Activated gamma-delta T cell (primary cell): ENCODE measurements at places on chromosomes 1 and 21.

GRCh38 chr1:55235722-55236121 is 20.6 kb upstream of the USP24 start:
- no peak for DNase-seq

- no peak for DNase-seq
Observed at GRCh38 chr1:151985270-151985669, 8.4 kb downstream of the S100A10 start.

- no peak for DNase-seq
Observed at GRCh38 chr1:151526735-151527525, 13.2 kb upstream of the TUFT1 start.

DNA sequence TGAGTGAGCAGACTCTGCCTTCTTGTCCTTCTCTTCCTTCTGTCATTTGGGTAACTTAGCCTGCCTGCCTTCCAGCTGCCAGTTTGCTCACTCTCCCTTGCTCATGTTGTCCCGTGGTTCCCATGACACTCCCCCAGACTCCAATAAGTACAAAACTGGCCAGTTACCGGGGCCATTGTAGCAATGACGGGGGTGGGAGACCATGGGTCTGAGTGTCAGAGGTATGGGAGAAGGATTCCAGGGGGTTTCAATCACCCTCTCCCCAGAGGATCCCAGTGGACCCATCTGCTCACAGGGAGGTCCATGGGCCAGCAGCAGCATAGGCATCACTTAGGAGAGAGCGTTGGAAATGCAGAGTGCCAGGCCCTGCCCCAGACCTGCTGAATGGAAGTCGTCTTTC is 51.3 kb downstream of the CAPN9 start:
- DNase-seq: no peak

- DNase-seq: no peak
Observed at GRCh38 chr1:91546301-91546581, 45.6 kb downstream of the CDC7 start.

DNA sequence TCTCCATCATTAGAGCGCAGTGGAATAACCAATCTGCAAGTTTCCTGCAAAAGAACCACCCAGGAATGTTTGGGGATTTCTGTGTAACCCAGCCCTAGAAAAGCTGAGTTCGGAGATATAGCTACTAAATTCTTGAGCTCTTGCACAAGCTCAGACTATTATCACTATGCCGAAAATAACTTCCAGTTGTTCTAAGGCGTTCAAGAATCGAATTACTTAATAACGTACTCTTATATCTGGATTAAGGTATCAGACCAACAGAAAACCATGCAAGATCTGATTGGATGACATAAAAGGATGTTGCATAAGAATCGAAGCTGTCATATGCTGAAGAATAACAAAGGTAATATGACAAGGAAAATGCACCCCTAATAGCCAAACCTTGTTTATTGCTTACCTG is 7.5 kb upstream of the LAMC2 start:
- DNase-seq: no peak

DNA sequence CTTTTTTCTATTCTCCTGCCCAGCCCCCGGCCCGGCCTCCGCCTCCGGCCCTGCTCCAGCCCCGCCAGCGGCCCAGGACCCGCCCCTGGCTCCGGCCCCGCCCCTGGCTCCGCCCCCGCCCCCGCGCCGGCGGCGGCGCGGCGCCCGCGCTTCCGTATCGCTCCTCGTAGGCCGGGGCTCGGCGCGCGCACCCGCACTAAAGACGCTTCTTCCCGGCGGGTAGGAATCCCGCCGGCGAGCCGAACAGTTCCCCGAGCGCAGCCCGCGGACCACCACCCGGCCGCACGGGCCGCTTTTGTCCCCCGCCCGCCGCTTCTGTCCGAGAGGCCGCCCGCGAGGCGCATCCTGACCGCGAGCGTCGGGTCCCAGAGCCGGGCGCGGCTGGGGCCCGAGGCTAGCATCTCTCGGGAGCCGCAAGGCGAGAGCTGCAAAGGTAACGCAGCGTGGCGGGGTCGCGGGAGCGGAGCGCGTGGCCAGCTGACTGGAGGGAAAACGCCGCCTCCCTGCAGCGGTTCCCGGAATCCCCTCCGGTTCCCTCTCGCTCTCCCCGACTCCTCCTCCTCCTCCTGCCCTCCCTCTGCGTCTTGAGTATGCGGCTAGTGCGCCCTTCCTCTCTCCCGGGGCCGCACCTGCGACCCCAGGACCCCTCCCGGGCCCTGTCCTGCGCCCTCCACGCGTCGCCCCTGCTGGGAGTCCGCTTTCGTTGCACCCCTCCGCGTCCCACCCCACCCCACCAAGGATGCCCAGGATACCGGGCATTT is at the start of gene IFNAR2:
TSS of gene IFNAR2 (plus strand) at position 155 of the 761 bp plus-strand sequence. CDS start 11,985 bp downstream, outside the sequence.
- peak; percentile 58 for DNase-seq

GRCh38 chr1:17669866-17670451 is 85.2 kb upstream of the ACTL8 start:
- DNase-seq: no peak
